ENCODE measurements at places on chromosomes 11 and 22. TPM values are rescaled to one million over a fixed set of nuclear protein-coding genes. Genes with fewer than 3 reads are reported as not detected.

- no peaks in the 10 kb centered on the region for H3K27me3 ChIP-seq
- no peak overlapping the region for H3K27ac ChIP-seq
- H3K4me1 ChIP-seq = peaks cover 19% of the 10 kb centered on the region
- H3K36me3 ChIP-seq = no peaks in the 10 kb centered on the region
Observed at GRCh38 chr11:128616161-128616560, 28.8 kb upstream of the ETS1 start.

- H3K4me3 ChIP-seq = no peak overlapping the region
- peaks cover 3% of the 10 kb centered on the region for H3K27me3 ChIP-seq
- no peak overlapping the region for H3K27ac ChIP-seq
- H3K36me3 ChIP-seq = no peaks in the 10 kb centered on the region
Observed at GRCh38 chr11:126147208-126148111, 64.0 kb downstream of the RPUSD4 start.

DNA sequence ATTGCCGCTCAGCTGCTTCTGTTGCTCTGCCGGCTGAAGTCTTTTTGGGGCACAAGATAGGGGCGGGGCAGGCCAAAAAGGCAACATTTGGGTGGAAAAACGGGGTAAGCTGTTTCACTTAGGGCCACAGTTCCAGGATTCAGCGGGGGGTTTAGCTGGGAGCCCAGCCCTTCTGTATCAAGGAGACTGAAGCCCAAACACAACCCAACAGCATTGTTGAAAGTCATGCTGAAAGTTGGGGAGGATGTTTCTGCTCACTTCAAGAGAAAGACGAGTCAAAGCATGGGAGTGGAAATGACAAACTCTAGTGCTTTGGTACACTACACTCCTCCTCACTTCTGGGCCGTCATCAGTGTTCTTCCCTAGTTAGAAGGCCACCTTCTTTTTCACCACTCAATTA lies 56.1 kb upstream of the GNAZ start:
- no peak for DNase-seq
- no peaks in the 10 kb centered on the region for H3K27me3 ChIP-seq
- H3K4me1 ChIP-seq = no peaks in the 10 kb centered on the region
- H3K36me3 ChIP-seq = no peaks in the 10 kb centered on the region
- no peak overlapping the region for H3K4me3 ChIP-seq
- no peak overlapping the region for H3K27ac ChIP-seq

DNA sequence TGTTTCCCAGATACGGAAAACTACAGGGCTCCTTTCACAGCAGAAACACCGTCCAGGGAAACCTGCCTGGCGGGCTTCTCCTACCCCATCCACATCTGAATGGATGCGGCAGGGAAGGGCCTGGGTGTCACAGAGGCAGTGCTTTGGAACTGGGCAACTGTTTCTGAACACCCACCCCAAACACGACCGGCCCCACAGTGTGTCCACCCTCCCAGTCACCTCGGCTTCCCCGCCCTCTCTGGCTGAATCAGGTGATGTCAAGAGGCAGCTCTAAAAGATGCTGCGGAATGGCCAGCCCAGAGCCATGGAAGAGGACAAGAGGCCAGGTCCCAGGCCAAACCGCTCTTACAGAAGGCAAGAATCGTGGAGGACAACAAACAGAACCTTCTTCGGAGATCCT lies 22.0 kb downstream of the IFT27 start:
- H3K4me3 ChIP-seq = no peak overlapping the region
- peaks cover 5% of the 10 kb centered on the region for H3K4me1 ChIP-seq
- H3K27ac ChIP-seq = no peak overlapping the region
- no peaks in the 10 kb centered on the region for H3K27me3 ChIP-seq
- no peak for DNase-seq

SDHD gene
- 37.0 TPM for total RNA-seq

DNA sequence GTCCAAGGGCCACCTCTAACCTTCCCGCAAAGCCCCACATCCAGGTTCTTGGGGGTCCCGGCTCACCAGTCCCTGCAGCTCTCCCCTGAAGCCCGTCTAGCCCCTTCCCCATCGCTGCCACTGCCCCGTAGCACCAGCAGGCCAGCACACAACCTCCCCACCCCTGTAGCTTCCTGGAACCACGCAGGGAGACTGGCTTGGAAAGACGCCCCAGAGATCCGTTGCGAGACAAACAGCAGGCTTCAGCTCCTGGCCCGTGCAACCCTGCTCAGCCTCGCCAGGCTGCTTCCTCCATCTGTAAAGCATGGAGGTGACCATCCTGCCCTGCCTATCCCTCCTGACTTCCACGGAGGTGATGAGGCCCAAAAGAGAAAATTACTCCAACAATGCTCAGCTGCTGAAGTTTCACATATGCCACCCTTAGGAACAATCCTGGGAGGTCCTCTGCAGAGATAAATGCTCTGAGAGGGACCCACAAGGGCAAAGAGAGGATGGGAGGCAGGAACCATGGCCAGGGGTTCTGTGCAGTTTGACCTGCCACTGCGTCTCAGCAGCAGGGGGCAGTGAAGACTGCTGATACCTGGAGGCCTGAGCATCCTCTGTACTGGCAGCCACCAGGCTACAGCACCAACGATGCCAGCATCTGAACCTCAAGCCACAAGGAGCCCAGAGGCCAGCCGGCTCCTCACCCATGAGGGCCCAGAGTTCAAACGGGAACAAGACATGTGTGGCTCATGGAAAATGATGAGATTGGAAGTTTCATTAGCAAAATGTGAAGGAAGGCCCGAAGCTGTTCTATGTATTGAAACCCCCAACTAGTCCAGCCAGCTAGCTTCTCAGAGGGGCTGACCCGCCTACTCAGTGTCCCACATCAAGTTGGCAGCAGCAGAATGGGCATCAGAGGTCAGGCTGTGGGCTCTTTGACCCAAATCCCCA lies 16.1 kb downstream of the DGCR2 start:
- H3K36me3 ChIP-seq = peaks cover 8% of the 10 kb centered on the region
- peak overlapping the region; percentile 93 for H3K27ac ChIP-seq
- H3K4me3 ChIP-seq = peak overlapping the region; percentile 3
- peaks cover 53% of the 10 kb centered on the region for H3K4me1 ChIP-seq

Data from CD4-positive, CD25-positive, alpha-beta regulatory T cell (primary cell).